ENCODE measurements at places on chromosomes 1 and 21.
A peak's percentile ranks its signal among the peaks of the same experiment; 100 is the strongest.

DNA sequence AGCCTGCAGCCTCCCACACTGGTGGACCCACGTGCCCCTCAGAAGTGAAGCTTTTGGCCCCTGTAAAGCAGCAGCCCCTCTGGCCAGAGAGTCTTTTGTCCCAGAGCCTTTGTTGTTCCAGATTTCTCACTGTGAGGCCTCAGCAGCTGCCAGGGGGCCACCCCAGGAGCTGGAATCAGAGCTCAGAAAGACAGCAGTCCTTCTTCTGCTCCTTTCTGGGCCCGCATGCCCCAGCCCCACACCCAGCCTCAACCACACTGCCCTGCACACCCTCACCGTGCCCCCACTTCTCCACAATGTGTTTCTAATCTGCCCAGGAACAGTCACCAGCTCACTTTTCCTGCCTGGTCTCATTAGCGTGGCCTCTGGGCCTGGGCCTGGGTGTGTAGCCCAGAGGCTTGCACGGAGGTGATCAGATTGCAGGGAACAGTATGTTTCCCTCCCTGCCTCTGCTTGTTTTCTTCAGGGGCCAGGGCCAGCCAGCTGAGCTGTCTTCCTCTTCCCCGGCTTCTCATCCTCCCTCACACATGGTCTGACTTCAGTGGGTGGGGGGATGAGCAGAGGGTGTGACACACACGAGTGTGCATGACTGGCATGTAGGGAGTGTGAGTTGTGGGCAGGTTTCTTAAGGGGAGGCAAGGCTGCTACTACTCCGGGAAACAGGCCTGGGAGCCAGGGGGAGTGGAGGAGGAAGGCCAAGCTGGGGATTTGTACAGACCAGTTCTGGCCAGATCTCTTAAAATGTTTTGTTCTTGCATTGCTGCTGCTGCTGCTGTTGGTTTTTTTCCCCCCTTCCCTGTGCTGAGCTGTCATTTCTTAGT is 82.5 kb upstream of the ZNF648 start:
- DNase-seq = peak; percentile 22

DNA sequence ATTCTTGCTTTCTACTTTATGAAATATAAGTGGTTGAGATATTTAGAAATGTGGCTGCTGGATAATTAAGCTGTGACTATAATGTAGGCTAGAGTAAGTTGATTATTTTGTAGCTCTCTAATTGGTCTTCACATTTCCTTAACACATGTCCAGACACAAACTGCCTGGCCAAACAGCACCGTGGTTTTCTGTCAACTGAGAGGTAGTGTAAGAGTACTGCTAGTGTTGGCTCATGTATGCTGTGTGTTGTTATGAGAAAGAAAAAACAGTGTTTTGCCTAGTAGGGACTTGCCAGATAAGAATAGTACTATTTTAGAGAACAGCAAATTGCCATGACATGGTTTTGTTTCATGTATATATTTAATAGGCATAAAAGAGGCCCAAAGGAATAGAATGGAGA is 37.1 kb downstream of the TMED5 start:
- DNase-seq = no peak

- no peak for DNase-seq
Measured at GRCh38 chr1:181016563-181016962, 6.1 kb downstream of the STX6 start.

DNA sequence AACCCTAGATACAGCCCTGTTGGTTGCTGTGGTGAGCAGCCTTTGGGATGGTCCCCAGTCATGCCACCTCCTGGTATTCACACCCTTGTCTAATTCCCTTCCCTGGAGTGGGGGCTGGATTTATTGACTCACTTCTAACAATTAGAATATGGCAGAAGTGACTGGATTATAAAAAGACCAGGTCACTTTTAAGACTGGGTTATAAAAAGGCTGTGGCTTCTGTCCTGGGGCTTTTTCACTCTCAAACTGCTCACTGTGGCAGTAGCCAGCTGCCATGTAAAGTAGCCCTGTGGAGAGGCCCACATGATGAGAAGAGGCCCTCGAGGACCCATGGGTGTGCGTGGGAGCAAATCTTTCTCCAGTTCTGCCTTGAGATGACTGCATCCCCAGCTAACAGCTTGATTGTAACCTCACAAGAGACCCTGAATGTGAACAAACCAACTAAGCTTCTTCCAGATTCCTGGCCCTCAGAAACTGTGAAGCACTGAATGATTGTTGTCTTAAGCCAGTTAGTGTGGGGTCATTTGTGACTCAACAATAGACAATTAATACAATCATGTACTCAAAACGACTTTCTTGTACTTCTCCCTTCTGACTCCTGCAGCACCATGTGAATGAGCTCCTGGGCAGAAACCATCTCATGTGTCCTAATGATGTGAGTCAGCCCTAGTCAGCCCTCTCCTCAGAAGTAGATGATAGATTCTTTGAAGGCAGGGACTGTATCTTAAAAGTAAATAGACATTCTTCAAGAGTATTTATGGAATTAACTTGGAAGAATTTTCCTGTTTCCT is 234.9 kb downstream of the TNR start:
- no peak for DNase-seq

DNA sequence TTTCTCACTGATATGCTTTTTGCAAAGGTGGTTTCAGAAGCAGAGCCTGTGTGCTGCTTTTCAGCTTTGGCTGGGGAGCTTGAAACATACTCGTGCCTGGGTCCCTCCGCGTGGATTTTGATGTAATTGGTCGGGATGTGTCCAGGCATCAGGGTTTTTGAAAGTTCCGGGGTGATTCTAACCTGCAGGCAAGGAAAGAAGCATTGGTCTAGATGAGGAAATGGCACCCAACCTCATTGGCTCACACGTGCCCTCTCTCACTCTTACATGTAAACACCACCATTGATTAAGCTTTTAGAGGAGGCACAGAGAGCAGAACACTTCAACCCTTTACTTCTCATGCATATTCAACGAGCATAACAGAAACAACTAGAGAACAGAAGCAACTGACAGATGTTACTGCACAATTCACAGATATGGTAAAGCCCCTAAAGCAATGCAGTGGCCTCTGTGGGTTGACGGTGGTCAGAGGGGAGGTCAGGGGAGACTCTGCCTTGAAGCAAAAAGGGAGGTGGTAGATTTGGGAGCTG is 112.1 kb downstream of the TLR5 start:
- DNase-seq = no peak

DNA sequence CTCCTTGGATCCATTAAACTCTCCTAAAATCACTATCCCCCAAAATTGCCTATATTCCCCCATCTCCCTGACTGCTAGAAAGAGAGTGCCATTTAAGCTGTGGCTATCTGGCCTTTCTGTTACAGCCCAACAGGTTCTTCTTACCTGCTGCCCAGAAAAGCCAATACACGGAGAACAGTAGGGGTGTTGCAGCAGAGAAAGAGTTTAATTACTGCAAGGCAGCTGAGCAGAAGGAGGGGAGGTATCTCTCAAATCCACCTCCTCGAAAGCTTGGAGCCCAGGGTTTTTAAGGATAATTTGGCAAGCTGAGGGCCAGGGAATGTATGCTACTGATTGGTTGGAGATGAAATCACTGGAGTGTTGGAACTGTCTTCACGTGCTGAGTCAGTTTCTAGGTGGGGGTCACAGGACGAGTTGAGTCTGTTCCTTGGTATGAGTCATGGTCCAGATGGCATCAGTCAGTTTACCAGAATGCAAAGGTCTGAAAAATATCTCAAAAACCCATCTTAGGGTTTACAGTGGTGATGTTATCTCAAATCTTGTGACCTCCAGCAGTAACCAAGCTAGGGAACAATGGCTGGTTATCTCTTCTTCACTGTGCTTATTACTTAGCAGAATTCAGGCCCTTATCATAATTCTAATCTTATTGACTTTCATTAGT is 89.8 kb downstream of the SMYD3 start:
- no peak for DNase-seq

- DNase-seq = peak; percentile 39
Measured at GRCh38 chr1:17122521-17123164, 3.4 kb upstream of the PADI2 start.

GRCh38 chr1:61273167-61273705 is 190.9 kb downstream of the NFIA start:
- DNase-seq = no peak

DNA sequence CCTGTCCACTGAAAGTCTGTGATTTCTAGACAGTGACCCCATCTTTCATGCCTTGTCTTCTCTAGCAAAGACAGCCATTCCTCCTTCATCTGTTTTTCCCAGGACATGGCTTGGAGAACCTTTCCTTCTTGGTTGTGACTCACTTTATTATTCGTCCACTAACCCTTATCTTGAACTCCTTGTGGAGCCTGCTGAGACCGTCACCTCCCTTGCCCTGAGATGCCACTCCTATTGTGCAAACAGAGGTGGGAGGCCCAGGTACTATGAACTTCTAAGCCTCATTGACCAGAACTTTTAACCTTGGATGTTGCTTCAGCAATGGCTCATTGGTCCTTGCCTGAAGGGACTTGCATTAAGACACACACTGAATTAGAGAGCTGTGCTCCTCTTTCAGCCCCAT is 117.5 kb downstream of the FOXD2 start:
- DNase-seq = no peak

GRCh38 chr1:153588482-153588881 is 22.8 kb upstream of the S100A2 start:
- DNase-seq = no peak

DNA sequence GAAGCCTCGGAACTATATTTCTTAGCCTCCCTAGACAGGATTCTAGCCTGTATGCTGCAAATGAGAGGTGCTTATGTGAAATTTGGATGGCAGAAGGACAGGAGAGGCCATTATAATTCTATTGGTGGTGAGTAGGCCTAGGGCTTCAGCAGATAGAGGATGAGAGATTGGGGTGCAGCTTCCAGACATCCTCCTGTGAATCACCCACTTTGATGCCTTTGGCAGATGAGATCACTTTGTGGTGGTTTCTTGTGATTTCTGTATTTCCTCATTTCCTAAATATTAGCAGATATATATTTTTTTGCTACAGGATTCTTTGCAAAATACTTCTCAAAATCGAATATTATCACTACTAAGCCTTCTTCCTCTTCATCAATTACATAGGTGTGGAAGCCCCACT is 37.3 kb downstream of the MFSD2A start:
- no peak for DNase-seq

DNA sequence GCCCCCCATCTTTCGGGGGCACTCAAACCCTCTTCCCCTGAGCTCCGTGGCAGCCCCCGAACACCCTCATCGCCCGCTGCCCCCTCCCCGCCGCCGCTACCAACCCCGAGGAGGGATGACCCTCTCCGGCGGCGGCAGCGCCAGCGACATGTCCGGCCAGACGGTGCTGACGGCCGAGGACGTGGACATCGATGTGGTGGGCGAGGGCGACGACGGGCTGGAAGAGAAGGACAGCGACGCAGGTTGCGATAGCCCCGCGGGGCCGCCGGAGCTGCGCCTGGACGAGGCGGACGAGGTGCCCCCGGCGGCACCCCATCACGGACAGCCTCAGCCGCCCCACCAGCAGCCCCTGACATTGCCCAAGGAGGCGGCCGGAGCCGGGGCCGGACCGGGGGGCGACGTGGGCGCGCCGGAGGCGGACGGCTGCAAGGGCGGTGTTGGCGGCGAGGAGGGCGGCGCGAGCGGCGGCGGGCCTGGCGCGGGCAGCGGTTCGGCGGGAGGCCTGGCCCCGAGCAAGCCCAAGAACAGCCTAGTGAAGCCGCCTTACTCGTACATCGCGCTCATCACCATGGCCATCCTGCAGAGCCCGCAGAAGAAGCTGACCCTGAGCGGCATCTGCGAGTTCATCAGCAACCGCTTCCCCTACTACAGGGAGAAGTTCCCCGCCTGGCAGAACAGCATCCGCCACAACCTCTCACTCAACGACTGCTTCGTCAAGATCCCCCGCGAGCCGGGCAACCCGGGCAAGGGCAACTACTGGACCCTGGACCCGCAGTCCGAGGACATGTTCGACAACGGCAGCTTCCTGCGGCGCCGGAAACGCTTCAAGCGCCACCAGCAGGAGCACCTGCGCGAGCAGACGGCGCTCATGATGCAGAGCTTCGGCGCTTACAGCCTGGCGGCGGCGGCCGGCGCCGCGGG is 837 bp downstream of the FOXD3 start:
- DNase-seq = peak; percentile 95

GRCh38 chr1:153774026-153774595 is 1.1 kb upstream of the SLC27A3 start:
- no peak for DNase-seq

DNA sequence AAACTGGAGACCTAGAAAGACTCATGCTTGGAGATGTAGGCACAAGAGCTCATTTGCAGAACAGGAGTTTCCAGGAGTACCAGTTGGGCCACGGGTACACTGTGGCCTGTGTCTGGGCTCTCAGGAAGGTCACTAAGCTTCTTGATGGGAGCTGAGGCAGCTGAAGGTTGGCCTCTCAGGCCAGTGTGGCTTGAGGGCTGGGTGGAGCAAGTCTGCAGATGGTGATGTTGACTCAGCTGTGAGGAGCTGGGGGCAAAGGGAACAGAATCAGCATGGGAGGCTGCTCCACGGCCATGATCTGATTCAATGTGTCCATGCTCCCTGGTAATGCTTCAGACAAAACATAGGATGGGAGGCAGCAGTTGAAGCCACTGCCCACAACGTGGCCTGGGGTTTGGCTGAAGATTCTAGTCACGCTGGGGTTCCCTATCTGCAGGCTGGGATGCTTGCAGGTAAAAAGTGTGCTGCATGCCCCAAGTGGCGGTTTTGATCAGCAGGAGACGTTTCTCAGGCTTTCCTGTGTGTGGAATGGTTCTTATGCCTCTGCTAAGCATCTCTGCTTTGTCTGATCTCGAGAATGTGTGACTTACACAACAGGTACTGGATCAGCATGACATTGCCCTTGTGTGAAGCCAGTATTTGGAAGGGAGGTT is 15.4 kb upstream of the TENT5C start:
- peak; percentile 81 for DNase-seq

- DNase-seq = no peak
Measured at GRCh38 chr1:178716111-178716510, 8.9 kb upstream of the RALGPS2 start.

DNA sequence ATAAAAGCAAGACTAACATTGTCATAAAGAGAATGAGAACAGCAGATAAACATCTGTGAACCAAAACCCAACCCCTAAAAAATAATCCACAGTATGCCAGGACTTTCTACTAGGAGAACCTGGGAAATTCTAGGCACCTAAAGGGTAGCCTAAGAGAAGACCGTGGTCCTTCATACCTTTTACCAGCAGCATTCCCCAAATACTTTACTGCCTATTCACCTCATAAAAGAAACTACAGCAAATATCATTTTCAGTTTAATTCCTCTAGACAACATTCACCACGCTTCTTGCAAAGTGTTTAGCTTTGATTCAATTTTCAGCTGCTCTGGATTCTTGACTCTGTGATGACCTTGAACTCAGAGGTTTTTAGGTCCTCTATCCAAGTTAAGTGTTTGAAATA is 1180.7 kb upstream of the B3GALT2 start:
- no peak for DNase-seq
